ENCODE measurements at places on chromosomes 11 and 22.

- no peak for DNase-seq
Measured at GRCh38 chr11:110356762-110357671, 60.6 kb upstream of the RDX start.

DNA sequence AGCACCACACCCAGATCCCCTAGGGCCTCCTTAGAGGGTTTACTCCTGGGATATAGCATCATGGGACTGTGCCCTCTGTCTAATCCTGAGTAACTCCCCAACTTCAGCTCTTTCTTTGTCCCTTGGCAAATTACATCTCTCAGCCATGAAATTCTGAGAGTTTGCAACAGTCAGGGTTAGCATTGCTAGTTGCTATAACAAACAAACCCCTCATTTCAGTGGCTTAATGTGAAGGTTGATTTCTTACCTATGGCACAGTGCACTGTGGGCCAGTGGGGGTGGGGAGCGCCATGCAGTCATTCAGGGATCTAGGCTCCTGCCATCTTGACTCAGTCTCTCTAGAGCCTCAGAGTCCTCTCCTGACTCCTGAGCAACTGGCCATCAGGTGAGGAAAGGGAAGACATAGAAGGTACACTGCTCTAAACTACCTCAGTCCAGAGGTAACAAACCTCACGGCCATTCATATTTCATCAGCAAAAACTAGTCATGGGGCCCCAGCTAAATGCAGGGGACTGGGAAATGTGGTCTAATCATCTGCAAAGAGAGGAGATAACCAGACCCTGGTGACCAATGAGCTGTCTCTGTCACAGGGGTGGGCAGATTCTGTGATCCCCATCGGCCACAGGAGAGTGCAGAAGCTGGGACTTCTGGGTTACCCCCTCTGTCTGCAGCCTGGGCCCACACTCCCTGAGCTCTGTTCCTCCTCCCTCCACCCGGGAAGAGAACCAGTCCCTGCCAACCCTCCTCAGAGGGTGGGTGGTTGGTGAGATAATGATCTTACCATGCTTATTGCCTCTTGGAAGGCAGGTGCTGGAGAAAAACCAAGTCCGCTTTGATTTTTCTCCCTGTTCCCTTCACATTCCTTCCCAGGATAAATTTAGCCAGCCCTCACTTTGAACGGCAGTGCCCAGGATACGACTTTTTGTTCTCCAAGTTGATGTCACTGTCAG lies 17.5 kb downstream of the PRG3 start:
- DNase-seq: no peak

- DNase-seq: no peak
Measured at GRCh38 chr11:111406589-111406988, 27.5 kb upstream of the POU2AF1 start.

DNA sequence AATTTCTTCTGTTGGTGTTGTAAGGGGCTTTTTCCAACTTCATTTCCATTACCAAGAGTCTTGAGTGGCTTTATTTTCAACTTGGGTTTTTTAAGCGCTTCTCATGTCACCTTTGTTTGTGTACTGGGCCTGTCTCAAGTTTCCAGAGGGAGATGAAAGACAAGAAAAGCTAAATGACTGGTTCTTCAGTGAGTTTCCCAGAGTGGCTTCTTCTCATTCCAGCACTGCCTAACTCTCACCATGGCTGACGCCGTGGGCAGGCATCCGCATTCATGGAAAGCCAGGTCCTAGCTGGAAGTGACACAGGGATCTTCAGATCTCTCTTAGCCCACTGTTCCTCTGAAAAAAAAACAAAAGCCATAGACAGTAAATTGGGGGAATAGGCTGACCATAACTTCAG lies 28.6 kb downstream of the MARK2 start:
- no peak for DNase-seq

DNA sequence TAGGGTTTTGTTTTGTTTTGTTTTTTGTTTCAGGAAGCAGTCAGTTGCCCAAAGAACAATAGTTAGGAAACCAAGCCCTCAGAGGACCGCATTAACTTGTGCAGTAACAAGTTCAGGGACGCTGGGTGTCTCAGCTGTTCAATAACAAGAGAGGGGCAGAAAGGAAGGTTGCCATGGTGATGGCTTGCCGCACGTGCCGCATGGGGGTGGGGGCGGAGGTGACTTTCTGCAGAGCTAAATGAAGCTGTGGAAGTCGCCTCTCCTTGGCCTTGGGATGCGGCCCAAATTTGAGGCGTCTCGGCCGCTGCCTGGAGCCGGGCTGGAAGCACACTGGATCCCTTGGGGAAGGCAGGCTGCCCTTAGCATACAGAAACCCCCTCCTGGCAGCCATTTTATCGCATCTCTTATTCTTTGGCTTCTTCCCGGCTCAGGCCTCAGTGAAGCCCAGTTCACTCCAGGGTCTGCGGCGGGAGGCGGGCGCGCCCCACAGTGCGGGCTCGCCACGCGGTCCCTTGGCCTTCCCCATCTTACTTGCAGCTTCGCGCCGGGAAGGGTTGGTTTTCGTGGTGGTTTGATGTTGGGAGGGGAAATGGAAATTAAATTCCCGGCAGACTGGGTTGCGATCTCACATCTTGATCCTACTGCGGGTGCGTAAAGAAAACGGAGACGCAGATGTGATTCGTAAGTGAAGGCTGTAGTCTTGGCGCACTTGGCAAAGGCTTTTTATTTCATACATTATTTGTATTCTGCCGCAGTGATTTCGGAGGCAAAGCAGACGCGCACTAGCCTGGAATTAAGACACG lies 94.3 kb downstream of the SLC17A6 start:
- no peak for DNase-seq
